ENCODE measurements at places on chromosomes 6 and 20.

GRCh38 chr20:54475334-54476168 lies at the start of gene DOK5:
Gene DOK5, plus strand, starts transcription at chr20:54475593. Its CDS starts 354 bp downstream, at chr20:54475947.
- no peak for DNase-seq

DNA sequence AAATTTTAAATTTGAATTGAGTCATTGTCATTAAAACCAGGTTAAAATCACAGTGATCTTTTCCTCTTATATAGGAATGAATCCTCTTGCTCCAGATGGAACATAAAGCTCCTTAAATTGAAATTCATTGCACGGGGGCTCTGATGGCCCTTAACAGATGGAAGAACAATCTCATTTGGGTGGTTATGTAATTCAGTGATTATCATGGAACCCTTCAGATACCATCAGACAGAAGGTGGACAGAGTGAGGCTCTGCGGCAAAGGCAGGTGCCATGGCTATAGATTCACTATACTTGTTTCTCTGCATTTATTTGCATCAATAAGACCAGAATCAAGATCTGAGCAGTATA lies 17.8 kb upstream of the RNF182 start:
- DNase-seq = no peak

DNA sequence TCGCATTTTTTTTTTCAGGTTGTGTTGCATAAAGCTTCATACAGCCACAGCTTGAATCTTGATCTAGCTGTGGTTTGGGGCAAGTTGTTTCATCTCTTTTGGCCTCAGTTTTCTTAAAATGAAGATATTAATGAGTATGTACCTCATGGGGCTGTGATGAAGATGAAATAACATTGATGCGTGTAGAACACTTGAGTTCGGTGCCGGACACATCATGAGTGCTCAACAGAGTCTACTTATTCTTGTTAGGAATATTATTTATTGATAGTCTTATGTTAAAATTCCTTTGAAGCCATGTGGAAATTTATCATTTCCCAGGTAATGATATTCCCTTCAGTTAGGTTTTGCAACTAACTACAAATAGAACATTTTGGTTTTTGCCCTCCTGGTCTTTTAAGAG lies 3.4 kb downstream of the PAQR8 start:
- no peak for DNase-seq

- DNase-seq = no peak
Observed at GRCh38 chr6:166630462-166630861, 3.4 kb upstream of the RPS6KA2 start.

DNA sequence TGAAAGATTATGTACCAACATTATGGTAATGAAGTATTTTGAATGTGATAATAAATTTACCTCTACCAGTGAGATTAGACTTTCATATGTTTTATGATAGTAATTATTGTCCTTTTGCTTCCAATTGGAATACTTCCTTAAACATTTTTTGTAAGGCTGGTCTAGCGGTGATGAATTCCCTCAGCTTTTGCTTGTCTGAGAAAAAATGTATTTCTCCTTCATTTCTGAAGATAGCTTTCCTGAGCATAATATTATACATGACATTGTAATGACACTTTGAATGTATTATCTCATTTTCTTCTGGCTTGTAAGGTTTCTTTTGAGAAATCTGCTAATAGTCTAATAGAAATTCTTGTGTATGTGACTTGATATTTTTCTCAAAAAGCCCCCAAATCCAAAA lies 18.6 kb upstream of the EDN1 start:
- DNase-seq = no peak
